Fibroblast of pulmonary artery (primary cell): ENCODE measurements at places on chromosomes 7 and 10.

DNA sequence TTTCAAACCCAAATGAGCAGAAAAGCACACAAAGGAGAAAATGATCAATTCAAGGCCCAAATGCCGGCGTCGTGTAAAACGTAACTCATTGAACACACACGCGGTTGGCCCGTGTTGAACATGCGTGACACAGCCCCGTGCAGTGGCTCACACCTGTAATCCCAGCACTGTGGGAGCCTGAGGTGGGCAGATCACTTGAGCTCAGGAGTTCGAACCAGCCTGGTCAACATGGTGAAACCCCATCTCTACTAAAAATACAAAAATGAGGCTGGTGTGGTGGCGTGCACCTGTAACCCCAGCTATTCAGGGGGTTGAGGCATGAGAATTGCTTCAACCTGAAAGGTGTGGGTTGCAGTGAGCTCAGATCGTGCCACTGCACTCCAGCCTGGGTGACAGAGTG is 156.7 kb upstream of the KLF6 start:
- no peak for DNase-seq

DNA sequence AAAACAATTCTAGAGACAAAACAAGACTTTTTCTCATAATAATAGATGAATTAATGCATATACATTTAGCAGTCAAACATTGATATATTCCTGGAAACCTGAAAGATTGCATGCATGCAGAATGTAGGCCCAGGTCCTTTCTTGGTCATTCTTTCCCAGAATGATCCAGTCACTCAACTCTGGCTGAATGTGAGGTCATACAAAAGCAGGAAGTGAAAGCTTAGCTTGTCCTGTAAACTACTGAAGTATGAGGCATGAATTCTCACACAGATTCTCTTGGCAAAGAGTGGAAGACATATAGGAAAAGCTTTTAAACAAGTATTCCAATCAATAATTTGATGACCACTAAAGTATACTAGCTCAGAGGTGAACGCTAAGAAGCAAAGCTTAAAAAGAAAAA is 253.9 kb downstream of the PPP1R3A start:
- no peak for DNase-seq

- DNase-seq, result no peak
Observed at GRCh38 chr7:140454657-140455015, 24.7 kb downstream of the MKRN1 start.

GRCh38 chr7:46229409-46229808 is 308.3 kb upstream of the IGFBP3 start:
- peak; percentile 85 for DNase-seq

GRCh38 chr7:131107337-131108211 is 220.1 kb upstream of the MKLN1 start:
- peak; percentile 92 for DNase-seq

GRCh38 chr10:130432271-130432670 is 296.1 kb downstream of the GLRX3 start:
- no peak for DNase-seq

DNA sequence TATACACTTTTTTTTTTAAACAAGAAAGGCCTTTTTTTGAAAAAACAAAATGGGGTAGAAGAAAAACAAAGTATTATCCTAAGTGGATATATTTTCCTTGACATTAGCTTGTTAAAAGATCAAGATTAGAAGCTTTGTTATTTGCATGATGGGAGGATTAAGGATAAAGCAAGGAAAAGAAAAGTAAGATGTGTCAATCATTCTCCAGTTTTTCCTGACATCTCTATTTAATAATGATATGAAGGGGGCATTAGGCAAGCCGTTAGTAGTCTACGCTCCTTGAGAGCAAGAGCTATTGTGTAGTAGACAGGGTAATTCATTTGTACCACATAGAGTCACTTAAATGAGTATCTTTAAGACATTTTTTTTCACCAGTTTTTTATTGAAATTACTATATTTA is 137.6 kb downstream of the RNF133 start:
- DNase-seq, result no peak

DNA sequence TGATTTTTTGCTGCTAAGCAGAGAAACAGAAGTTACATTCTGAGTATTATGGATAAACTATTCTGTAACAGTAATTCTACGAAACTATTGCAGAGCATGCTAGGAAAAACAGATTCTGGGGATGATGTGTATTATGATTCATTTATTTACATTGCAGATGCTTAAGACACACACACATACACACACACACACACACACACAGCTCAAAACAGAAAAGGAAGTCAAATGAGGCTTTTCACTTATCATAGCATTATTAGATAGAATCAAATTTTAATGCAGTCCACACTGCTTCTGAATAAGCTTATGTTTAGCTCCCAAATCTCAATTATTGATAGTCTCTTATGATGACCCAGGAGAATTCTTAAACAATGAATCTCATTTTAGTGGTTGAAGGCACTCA is 307.2 kb downstream of the HGF start:
- peak; percentile 56 for DNase-seq
